ENCODE measurements at places on chromosomes 6 and 20. TPM values are rescaled to one million over a fixed set of nuclear protein-coding genes. Genes with fewer than 3 reads are reported as not detected.

GRCh38 chr20:8213270-8213669 is 81.2 kb downstream of the PLCB1 start:
- no peak for DNase-seq

GRCh38 chr6:134921721-134922261 is 28.1 kb downstream of the ALDH8A1 start:
- no peak for DNase-seq

DNA sequence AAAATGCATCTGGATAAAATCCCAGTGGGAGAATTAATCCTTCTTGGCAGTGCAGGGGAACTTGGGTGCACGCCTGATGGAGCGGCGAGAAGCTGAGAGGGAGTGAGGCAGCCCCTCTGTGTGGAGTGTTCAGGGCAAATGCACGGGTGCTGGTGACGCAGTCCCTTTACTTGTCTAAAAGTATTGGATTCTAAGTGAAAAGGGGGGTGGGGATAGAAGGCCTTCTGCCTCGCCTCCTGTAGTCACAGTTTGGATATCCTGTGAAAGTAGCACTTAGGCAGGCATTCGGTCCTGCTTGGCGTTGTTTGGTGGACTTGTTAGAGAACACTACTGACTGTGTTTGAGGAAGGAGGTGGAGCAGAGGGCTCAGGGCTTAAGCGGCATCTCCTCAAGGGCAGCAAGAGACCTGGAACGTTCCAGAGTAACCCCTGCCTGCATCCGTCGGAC is 39.3 kb downstream of the PHACTR3 start:
- peak; percentile 6 for DNase-seq

GRCh38 chr6:144311361-144311760 is 26.2 kb downstream of the UTRN start:
- no peak for DNase-seq

DNA sequence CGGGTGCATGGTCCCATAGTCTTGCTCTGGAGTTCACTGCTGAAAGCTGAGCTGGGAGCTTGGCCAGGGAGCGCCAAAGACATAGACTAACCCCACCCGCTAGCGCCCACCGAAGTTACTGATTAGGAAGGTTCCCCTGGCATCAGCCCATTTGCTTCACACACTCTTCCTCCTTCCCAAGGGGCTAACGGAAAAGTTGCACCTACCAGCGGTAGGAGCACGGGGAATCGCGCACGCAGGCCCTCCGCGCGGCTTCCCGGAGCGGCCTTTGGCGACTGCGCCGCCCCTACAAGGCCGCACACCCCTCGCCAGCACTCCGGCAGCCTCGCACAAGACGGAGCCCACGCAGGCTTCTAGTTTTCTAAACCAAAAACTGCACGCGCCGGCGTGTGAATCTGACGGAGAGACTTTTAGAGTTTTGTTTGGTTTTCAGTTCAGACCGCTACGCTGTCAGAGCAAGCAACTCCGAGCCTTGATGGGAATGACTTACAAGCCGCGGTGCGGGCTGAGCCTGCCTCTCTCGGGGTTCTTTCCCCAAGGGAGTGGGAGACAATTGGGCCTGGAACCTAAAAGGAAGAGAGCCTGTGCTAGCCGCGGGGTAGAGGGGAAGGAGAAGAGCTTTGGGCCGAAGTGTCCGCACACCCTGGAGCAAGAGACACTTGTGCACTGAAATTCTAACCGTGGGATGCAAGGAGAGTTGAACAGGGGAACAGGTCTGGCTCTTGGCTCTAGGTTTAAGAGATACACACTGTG is 891 bp upstream of the POU3F2 start:
- DNase-seq = no peak

GRCh38 chr6:115830895-115831294 is 229.8 kb downstream of the FRK start:
- DNase-seq = no peak

RAB44 gene
- total RNA-seq = 0.08 TPM

C20orf204 gene
- 0.59 TPM for total RNA-seq

CFAP61 gene
- 0.05 TPM for total RNA-seq

FNDC11 gene
- under 0.01 TPM for total RNA-seq

All from liver (tissue), 10 donors.